MG63 (cell line): ENCODE measurements at places on chromosomes 2 and 18. TPM values are rescaled to one million over a fixed set of nuclear protein-coding genes. Genes with fewer than 3 reads are reported as not detected.

Gene ANKRD62
- not detected in 2 replicates for total RNA-seq

Gene ZSWIM2
- not detected in 2 replicates for total RNA-seq

Gene MOGAT1
- total RNA-seq = not detected in 2 replicates

Gene AMER3
- total RNA-seq = not detected in 2 replicates

Gene SERPINB13
- not detected in 2 replicates for total RNA-seq

Gene MOB4
- 22.0 and 50.9 TPM in 2 replicates for total RNA-seq

Gene SSB
- total RNA-seq = 101 and 193 TPM in 2 replicates

Gene CPLX4
- not detected in 2 replicates for total RNA-seq

Gene ERMN
- not detected in 2 replicates for total RNA-seq

Gene GAREM2
- 0.20 and 0.33 TPM in 2 replicates for total RNA-seq

Gene STON1
- total RNA-seq = 1.7 and 2.2 TPM in 2 replicates

Gene GALNT5
- total RNA-seq = 3.1 and 4.8 TPM in 2 replicates

Gene CTIF
- total RNA-seq = 10.2 and 20.6 TPM in 2 replicates

Gene CGREF1
- 21.6 and 29.1 TPM in 2 replicates for total RNA-seq

Gene ELOA2
- total RNA-seq = not detected in 2 replicates

Gene ASB18
- total RNA-seq = not detected in 2 replicates
